ENCODE measurements at places on chromosomes 16 and 17.

GRCh38 chr17:67105213-67105612 lies 60.9 kb downstream of the CACNG1 start:
- DNase-seq: peak; percentile 40

- no peak for DNase-seq
These were observed 391.6 kb upstream of the ASIC2 start for GRCh38 chr17:33684735-33685134.

DNA sequence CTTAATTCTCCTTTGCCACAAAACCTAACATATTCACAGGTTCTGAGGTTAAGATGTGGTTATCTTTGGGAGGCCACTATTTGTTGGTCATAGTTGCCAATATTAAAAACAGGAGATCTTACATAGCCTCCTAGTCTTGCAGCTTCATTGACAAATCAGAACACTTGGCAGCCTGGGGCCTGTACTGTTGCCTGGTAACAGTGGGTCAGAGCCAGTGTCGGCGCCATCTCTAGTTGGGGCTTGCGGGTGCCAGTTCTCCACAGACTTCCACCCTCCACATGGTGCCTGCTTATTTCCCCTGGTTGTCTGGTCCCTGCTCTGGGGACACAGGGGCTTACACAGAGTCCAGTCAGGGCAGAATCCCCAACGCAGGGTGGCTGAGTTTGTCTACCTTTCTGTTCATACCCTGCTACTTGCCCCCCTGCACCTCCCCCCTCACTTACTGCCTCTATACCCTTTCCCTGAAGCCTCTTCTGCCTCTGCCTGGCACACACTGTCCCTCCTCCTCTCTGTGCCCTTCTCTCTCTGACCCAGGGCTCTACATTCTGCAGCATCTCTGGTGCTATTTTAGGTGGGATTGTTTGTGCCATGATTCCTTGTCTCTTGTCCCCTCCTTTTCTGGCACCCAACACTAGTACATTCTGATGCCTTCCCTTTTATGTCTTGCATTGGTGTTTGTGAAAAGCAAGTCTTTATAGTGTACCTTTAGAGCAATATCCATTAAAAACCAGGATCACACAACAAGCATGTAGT lies 13.4 kb downstream of the EPN2 start:
- no peak for DNase-seq

DNA sequence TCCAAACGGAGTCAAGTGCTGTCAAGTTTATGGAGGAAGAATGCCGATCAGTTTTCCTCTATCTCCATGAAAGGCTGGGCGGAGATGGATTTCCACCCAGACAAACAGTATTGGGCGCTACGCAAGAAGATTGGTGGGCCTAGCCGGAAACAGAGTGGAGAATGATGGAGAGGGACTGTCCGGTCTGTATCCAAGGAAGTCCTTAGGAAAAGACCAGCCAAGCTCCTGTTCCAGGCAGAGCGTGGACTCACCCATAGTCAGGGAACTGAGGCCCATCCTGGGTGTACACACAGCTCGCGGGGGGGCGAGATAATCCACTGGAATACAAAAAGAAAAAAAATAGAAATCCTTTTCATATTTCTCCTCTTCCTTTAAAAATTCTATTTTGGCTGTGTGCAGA lies 1.5 kb upstream of the ABCC12 start:
- no peak for DNase-seq

DNA sequence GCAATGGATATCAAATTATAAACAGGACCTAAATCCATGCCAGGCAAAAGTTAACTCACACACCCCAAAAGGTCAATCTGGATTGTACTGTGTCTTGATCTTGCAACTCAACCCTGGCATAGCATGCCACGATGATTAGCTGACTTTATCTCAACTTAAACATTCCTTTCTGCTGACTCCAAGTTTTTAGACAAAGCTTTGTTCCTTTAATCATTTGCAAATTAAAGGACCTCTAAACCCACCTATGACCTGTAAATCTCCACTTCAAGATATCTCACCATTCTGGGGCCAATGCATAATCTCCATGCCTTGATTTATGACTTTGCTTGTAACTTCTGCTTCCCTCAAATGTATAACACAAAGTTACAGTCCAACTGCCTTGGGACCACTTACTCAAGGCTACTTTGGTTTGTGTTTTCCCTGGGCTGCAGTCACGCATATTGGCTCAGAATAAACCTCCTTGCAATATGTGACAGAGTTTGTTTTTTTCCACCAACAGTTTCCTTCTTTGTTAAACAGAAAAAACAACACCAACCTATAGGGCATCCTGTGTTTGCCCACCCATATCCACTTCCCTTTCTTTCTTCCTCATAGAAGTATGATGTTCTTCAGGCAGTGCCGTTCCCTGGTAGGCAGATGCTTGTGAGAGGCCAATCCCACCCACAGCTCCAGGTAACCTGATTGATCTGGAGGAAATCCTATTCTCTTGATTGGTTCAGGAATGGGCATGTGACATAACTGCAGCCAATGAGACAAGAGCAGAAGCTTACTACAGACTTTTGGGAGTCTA lies 390.6 kb upstream of the ERCC4 start:
- DNase-seq: no peak

DNA sequence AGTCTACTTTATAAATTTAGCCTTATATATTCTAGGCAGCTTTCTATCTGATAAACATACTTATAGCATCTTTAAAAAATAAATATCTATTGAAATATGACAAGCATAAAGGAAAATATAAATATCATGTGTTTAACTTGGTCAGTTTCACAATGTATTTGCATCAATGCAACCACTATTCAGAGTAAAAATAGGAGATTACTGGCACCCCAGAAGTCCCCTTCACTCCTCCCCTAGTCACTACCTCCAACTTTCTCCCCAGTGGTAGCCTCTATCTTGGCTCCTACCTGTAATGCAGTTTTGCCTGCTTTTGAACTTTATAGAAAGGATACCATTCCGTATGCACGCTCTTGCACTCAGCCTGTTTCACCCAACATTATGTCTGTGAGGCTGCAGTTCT lies 3.2 kb upstream of the NOD2 start:
- no peak for DNase-seq

DNA sequence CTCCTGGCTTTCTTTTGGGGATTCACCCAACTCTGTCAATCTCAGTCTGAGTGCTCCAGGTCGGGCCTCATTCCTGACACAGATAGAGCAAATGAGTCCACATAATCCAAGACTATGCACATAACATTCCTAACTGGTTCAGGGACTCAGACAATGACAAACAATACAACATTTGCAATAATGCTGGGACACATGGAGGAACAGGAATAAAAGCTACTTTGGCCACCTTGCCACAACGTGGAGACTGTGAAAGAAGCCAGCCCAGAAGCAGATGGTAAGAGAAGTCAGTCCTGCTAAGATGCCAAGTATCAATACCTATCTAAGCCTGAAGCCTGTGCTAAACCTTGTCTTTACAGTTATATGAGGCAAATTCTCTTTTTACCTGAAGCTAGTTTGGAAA lies 39.0 kb downstream of the GLG1 start:
- no peak for DNase-seq

DNA sequence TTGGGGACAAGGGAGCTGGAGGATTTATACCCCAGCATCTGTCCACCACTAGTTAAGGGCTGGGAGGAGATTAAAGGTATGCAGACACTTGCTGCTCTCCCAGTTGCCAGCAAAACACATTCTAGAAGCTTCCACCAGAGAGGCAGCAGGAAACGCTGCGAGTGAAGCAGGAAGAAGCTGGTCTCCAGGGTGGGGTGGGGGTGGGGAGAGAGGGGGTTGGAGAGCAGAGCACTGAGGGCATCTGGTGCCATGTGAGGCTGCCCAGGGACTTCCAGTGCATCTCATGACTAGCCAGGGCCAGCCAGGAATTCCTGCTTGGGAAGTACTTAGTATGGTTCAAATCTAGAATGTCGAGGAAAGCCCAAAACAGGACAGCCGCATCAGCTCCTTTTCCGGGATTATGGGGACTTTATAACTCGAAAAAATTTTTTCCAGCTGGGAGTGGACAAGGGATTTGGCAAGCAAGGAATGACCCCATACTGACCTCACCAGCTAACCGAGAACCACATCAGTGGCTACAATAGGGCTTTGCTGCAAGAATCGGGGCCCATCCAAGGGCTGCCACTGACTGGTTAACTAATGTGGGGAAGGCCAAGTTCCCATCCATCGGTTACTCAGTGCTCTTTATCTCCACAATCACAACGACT lies 26.2 kb upstream of the AXIN2 start:
- DNase-seq: peak; percentile 36

DNA sequence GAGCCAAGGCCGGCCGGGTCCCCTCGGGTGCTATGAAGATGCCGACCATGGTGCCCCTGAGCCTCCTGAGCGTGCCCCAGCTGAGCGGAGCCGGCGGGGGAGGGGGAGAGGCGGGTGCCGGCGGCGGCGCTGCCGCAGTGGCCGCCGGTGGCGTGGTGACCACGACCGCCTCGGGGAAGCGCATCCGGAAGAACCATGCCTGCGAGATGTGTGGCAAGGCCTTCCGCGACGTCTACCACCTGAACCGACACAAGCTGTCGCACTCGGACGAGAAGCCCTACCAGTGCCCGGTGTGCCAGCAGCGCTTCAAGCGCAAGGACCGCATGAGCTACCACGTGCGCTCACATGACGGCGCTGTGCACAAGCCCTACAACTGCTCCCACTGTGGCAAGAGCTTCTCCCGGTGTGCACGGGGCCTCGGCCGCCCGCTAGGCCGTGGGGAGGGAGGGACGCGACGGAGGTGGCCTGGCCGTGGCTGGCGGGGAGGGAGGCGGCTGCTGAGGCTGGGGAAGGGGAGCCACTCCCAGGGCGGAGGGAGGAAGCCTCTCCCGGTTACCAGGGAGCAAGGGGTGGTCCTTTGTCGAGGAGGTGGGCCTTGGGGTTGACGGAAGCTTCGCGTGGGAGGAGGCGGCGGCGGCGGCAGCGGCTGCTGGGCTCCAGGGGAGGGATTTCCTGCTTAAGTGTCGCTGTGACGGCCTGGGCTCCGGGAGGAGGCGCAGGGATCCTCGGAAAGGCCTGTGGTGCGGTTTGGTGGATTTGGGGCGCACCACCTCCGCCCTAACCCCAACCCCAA lies 1.3 kb downstream of the MAZ start:
- peak; percentile 72 for DNase-seq

DNA sequence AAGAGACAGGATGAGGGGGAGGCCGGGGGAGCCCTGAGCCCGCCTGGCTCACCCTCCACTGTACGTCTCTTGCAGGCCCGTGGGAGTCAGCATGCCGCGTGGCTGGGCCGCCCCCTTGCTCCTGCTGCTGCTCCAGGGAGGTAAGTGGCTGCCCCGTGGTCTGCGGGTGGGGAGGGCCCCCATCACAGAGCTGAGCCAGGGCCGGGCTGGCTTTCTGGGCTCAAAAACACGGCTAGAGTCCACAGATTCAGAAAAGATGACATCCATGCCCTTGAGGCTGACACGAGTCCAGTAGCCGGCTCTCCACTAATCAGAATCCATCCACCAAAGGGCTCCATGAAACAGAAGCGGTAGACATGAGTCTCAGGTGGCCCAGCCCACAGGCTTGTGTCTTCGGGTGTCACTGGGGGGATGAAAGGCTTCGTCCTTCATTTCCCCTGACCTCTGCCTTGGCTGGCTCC lies 28.0 kb downstream of the IL21R start:
- no peak for DNase-seq

DNA sequence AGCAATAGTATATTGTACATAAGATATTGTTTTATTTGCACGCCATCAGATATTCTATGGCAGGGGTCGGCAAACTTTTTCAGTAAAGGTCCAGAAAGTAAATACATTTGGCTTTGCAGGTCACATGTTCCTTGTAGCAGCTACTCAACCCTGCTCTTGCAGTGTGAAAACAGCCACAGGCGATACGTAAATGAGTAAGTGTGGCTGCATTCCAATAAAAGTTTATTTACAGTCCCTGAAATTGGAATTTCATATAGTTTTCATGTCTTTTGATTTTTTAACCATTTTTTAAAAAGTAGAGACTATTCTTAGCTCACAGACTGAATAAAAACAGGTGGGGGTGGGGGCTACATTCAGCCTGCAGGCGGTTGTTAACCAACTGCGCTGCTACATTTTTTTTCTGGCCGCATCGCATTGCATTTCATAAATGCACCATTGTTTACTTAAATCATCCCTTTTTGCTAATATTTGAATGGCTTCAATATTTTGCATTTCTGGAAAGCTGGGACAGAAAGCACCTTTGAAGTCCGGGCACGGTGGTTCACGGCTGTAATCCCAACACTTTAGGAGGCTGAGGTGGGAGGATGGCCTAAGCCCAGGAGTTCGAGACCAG lies 50.5 kb upstream of the HAPSTR1 start:
- no peak for DNase-seq

GRCh38 chr17:41061964-41062363 lies 2.0 kb upstream of the KRTAP2-3 start:
- DNase-seq: peak; percentile 70

DNA sequence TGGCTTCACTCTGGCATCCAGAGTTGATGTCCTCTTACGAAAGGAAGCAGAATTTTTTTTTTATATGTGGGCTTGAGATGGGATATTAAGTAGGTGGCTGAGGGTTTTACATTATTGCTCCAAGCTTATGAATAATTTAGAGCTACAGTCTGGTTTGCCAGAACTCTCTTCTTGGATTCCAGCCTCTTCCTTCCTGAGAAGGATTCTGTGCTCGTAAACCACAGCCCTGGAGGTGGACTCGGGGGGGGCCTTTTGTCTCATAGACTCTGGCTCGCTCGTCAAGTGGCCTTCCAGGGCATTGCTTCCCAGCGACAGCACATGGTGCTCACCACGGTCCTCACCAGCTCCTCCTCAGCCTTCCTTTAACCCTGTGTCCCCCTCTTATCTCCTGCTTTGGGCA lies 43.2 kb downstream of the TMEM11 start:
- no peak for DNase-seq

DNA sequence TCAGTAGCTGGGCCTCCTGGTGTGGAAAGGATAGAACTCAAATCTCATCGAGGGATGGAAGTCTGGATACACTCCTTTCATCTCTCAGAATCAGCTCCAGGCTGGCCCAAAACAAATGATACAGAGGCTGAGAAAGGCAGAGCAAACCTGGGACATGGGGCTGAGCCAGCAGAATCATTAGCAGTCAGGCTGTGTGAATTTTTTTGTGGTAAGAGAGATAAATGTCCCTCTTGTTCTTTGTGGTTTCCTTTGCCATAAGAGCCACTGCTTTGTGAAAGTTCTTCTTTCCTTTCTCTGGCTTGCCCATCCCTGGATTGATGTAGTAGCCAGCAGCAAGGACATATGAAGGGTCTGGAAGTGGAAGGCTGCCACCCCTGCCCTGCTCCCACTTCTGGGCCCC lies 146.2 kb downstream of the CDH13 start:
- DNase-seq: no peak

GRCh38 chr17:48555258-48556228 lies 10.6 kb upstream of the HOXB2 start:
- DNase-seq: no peak

DNA sequence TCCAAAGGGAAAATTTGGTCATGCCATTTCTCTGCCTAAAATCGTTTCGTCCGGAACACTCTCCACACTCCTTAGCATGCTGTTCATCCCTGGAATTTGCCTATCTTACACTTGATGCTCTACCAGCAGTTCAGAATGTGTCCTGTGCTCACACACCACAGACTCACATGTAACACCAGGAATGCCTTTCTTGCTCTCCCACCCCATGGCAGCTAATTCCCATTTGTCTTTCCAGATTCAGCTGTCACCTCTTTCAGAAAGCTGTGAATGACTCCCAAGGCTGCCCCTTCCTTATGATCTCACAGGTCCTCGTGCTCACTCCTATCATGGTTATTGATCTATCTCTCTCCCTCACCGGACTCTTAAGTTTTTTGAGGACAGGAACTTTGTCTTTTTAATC lies 38.1 kb downstream of the HYDIN start:
- no peak for DNase-seq

GRCh38 chr16:27347930-27348685 lies 34.3 kb downstream of the IL4R start:
- DNase-seq: no peak

- peak; percentile 51 for DNase-seq
These were observed 169.8 kb downstream of the PITPNC1 start for GRCh38 chr17:67546578-67547527.

Measured in AG20443 (cell line).